Heart left ventricle (tissue), 16 donors: ENCODE measurements at places on chromosomes 6 and 20. TPM values are rescaled to one million over a fixed set of nuclear protein-coding genes. Genes with fewer than 3 reads are reported as not detected.
A peak's percentile ranks its signal among the peaks of the same experiment; 100 is the strongest.

GRCh38 chr20:44035924-44036323, 121.3 kb downstream of the TOX2 start:
- H3K27me3 ChIP-seq, result no peaks in the 10 kb centered on the region
- H3K36me3 ChIP-seq, result no peaks in the 10 kb centered on the region

- no peak overlapping the region for H3K4me3 ChIP-seq
- H3K27me3 ChIP-seq, result no peaks in the 10 kb centered on the region
- no peak overlapping the region for H3K27ac ChIP-seq
- no peaks in the 10 kb centered on the region for H3K36me3 ChIP-seq
- no peaks in the 10 kb centered on the region for H3K4me1 ChIP-seq
Measured at GRCh38 chr6:44898296-44898930, 429.7 kb upstream of the RUNX2 start.

DNA sequence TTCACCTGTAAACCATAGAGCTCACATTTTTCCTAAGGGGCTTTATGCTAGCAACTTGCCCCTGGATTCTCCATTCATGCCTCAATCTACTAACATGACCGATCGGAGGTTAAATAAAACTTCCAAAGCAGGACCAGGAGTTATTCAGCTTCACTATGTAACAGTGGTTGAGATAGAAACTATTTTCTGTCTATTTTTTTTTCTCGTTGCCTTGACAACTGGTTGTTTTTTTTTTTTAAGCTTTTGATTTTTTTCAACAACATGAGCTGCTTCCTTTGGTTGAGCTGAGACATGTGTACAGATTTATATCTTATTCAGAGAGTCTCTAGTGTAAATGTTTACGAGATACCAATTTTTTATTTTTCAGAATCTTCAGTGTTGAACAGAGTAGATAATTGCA, 85.7 kb downstream of the SHLD1 start:
- DNase-seq, result no peak
- no peaks in the 10 kb centered on the region for H3K27me3 ChIP-seq

GRCh38 chr20:17969884-17970409, 1.1 kb downstream of the MGME1 start:
- no peak for DNase-seq
- H3K27me3 ChIP-seq, result no peaks in the 10 kb centered on the region
- no peaks in the 10 kb centered on the region for H3K36me3 ChIP-seq
- H3K4me3 ChIP-seq, result peak overlapping the region; percentile 94
- peak overlapping the region; percentile 99 for H3K27ac ChIP-seq

The RXRB gene
- 33.6 TPM for total RNA-seq

The UST gene
- total RNA-seq, result 1.6 TPM

- H3K4me3 ChIP-seq, result no peak overlapping the region
- no peak overlapping the region for H3K27ac ChIP-seq
- no peaks in the 10 kb centered on the region for H3K4me1 ChIP-seq
- no peaks in the 10 kb centered on the region for H3K36me3 ChIP-seq
Measured at GRCh38 chr20:35232575-35232974, 6.1 kb downstream of the MMP24 start.

DNA sequence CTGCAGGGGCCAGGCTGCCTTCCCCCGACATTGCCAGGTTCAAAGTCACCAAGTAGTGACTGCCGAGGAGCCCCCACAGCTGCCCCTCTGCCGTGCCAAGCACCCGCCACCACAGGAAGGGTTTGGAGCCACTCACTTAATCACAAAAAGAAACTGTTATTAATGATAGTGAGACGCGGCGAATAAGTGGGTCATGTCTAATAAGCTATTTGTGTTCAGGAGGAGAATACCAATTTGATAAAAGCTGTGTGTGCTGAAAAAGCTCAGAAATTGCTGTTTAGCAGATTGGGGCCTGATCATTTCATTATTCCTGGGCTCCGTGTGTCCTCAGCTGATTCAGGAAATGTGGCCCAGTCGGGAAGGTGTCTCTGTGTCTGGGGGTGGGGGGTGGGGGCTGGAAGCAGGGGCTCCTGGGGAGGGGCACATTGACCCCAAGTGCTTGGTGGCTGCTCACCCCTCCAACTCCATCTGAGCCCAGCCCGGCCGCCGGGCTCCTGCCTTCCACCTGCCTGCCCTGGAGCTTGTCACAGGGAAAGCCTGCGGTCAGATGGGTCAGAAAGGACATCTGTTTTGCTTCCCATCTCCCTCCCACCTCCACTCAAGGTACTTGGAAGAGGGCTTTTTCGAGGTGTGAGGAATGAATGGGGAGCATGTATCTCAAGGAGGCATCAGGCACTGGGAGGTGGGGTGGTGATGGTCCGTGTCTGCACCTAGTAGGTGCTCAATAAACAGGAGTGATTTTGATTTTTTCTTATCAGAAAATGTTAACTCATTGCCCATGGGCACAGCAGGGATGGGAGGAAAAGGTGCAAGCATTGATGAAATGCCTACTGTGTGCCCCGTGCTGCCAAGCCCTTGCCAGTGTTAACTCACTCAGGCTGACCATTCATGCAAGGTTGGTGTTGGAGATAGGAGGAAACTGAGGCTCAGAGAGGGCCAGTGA, 3.0 kb downstream of the VSTM2L start:
- H3K4me1 ChIP-seq, result peaks cover 4% of the 10 kb centered on the region
- peaks cover 62% of the 10 kb centered on the region for H3K27me3 ChIP-seq
- H3K4me3 ChIP-seq, result no peak overlapping the region
- no peaks in the 10 kb centered on the region for H3K36me3 ChIP-seq

The ACTR5 gene
- total RNA-seq, result 2.4 TPM
